ENCODE measurements at places on chromosomes 3 and 15.

DNA sequence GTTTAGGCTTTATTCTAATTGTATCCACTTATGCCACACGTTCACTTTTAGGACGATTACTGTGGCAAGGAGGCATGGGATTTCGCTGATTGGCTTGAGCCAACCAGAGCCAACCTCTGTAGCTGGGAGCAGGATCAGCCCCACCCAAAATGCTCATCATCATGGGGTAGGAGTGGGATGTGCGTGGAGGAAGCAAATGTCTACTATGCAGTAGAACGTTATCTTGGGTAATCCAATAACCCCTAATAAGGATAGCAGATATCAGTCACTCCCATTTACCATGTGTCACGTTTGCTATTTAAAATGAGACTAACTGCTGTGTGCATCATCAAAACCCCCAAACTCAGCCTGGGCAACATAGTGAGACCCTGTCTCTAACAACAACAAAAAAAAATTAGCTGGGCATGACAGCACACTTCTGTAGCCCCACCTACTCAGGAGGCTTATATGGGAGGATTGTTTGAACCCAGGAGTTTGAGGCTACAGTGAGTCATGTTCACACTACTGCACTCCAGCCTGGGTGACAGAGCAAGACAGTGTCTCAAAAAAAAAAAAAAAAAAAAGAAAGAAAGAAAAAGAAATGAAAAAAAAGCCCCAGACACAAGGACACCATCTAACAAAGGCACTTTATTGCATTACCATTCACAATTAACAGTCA is 17.8 kb upstream of the ITGB5 start:
- DNase-seq: no peak

DNA sequence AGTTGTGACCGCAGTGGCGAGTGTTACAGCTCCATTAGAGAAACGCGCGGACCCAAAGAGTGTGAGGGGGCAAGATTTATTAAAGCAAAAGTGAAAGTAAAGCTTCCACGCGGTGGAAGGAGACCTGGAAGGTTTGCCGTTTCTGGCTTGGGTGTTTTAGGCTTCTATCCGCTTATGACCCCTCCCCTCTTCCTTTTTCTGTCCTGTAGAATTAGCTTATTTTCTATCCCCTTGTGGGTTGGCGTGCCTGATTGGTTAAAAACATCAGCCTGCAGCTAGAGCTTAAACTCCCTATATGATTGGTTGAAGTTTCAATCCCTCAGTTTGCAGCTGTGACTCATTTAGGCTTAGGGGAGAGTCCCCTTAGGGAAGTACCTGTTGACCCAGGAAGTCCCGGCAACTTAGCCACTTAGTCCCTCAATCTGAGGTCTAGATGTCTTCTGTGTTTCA is 39.6 kb downstream of the C3orf38 start:
- DNase-seq: no peak

DNA sequence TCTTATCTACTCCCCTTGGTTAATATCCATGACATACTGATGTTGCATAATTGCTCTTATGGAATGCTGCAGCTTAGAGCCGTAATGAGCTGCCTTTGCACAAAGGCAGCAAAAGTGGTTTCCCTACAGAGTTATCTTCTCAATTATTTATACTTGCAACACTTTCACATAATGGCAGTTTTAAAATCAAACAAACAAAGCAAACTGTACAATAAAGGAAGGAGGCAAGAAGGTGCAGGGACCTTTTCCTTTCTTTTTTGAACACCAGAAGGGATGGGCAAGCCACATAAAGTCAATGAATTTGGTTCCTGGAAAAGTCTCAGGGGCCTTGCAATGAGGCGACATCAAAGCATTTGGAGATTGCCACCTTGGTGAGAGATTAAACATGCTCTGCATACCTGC is 188.0 kb downstream of the MEIS2 start:
- no peak for DNase-seq

DNA sequence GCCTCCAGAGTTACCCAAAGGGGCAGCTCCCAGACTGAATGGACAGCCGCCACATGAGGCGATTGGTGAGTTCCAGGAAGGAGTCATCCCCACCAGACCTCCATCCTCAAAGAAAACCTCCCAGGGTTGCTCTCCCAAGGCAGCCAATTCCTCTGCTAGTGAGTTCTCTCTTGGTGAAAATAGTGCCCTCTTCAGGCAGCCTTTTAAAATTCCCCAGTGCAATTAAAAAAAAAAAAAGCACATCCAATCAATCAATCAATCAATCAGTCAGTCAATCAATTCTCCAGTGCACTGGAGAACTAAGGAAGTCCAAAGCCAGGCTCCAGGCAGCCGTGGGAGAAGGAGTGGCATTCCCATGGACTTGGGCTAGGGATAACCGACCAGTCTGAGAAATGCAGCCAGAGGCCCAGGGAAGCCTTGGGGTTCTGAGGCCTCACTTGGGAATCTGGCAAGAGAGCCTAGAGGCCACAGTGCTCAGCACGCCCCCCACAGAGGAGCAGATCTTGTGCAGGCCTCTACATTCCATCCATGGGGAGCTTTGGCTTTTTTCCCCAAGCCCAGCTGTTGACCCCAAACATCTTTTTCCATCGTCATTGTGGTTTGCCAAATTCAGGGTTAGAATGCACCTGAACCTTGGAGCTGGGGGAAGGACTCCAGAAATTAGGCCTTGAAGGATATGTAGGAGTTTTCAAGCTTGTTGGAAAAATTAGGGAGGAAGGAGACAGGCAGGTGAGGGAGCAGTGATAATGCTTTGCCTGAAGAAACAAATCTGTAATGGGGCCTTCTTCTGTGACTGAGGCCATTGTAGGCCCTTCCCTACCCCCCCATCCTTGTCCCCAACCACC is 4.8 kb downstream of the PAQR5 start:
- no peak for DNase-seq

DNA sequence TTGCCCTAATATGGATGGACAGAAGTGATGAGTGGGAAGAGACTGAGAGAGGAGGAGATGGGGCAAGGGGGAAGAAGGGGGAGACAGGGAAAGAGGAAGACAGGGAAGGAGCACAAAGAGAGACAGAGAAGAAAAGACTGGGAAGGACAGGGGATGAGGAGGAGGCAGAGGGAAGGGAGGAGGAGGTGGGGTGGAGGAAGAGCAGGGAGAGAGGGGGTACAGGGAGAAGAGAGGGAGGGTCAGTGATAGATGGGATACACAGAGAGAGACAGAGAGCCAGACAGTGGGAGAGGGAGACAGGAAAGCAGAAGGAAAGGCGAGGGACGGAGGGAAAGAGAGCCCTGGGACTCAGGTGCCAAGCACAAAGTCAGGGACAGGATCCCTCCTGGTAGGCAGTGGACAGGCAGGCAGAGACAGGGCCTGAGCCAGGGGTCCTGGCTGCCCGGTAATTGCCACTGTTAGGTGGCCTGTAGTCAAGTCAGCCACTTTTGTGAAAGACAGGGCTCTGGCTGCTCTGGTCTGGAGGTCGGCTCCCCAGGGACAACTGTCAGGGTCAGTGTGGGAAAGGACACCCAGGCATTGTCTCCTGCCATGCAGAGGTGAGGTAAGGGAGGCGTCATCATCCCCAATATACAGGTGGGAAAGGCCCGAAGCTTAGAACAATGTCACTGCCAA is 9.8 kb downstream of the VILL start:
- DNase-seq: no peak
